ENCODE measurements at places on chromosomes 11 and 22.

DNA sequence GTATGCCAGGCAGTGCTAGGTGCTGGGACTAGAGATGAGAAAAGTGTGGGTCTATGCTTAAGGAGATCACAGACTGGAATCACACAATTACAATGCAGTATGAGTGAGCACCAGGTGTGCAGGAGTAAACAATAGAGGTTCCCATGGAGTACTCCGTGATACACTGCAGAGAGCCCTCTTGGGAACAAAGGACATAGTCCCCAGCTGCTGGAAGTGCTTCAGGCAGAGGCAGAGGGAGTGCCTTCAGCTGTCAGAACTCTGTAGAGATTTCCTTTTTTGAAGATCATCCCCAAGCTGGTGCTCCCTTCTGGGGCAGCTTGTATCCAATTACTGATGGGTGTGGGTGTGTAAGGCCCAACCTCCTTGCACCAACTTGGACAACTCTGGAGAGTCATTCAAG, 143.5 kb upstream of the PLET1 start:
- no peak for DNase-seq

DNA sequence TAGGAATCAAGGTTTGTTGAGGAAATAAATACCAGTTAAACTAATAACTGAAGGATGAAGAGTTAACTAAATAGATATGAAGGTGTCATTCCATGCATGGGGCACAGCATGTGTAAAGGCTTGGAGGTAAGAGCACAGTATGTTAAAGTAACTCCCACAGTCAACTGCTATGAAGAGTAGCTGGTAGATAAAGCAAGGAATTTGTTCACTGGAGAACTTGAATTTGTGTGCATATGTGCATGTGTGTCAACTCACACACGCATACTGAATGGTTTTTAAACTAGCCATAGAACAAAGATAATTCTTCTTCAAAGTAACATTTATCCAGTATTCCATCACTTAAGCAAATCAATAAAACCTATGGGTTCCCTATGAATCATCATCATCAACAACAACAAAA, 135.9 kb downstream of the FAM76B start:
- no peak for DNase-seq

- DNase-seq, result no peak
Measured at GRCh38 chr22:26464312-26464711, 19.3 kb downstream of the HPS4 start.

GRCh38 chr22:22446517-22446916, 62.0 kb downstream of the ZNF280B start:
- DNase-seq, result no peak

All from stimulated activated CD8-positive, alpha-beta memory T cell treated with anti-CD3 and anti-CD28 coated beads, Interleukin-2, amount 100 ng/mL, for 48 hours (primary cell).